Amniotic epithelial cell (primary cell): ENCODE measurements at places on chromosomes 16 and 17.

GRCh38 chr17:43547659-43548256, 1.6 kb upstream of the ETV4 start:
- no peak for DNase-seq

DNA sequence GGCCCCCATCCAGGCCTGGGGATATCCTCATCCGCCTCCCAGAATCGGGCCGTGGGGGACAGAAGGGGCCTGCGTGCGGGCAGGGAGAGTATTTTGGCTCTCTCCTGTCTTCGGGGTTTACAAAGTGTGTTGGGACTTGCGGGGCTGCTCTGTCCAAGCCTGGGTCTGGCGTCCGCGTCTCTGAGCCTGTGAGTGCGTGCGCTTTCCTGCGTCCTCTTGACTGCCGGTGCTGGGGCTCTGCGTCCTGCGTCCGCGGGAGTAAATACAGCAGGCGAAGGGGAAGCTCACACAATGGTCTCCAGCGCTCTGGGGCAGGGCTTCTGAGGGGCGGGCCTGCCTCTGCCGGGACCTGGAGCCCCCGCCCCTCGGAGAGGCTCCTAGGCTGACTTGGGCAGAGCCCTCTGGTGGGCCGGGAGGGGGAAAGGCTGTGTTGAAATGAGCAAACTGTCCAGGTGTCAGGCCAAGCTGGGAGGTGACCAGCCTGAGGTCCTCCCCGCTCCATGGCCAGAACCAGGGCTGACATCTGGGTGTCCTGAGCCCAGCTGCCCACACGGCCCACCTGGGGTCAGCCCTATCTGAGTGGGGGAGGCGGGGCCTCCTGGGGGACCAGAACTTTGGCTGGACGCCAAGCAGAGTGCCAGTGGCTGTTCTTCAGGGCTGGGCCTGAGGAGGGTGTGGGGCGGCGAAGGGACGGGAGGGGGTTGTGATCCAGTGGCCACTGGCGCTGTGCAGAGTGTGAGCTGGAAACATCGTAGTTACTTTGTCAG, 233.6 kb downstream of the SEC14L1 start:
- DNase-seq, result peak; percentile 81

DNA sequence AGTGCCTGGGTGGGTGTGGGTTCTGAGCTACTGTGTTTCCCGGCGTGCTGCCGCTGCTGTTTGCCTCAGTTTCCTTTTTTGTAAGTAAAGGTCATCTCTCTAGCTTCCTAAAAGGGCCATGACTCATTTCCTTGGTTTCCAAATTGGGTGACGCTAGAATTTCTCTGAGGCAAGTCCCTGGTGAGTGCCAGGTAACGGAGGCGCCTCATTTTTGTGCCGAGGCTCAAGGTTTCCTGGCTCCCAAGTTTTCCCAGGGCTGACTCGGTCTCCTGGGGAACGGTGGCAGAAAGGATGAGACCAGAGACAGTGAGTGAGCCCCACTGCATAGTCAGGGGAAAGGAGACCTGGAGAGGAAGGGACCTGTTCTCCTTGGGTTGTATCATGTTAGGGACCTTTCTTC, 20.3 kb downstream of the MSI2 start:
- DNase-seq, result no peak

- no peak for DNase-seq
These were observed 19.9 kb upstream of the WDR45B start for GRCh38 chr17:82668024-82668630.

DNA sequence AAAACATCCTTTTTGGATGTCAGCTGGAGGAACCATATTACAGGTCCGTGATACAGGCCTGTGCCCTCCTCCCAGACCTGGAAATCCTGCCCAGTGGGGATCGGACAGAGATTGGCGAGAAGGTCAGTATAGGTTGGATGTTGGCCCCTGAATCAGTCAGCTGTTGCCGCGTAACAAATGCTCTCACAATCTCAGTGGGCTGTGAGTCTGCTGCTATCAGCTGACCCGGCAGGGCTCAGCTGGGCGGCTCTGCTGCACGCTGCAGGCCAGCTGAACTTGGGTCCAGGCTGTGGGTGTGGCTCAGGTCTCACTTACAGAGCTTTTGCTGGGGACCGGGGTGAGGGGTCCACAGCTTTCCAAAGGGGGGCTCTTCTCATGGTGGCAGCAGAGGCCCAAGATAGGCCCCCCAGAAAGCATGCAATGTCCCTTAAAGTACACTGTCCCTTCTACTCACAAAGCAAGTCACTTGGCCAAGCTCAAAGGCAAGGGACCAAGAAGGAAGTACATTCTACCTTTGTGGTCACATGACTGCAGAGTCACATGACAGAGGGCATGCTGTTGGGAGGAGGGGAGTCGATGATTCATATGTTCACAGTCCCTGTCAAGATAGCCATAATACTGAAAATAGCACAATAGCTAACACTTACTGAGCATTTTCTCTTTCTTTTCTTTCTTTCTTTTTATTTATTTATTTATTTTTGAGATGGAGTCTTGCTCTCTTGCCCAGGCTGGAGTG, 134.2 kb downstream of the ABCC1 start:
- DNase-seq, result peak; percentile 27

DNA sequence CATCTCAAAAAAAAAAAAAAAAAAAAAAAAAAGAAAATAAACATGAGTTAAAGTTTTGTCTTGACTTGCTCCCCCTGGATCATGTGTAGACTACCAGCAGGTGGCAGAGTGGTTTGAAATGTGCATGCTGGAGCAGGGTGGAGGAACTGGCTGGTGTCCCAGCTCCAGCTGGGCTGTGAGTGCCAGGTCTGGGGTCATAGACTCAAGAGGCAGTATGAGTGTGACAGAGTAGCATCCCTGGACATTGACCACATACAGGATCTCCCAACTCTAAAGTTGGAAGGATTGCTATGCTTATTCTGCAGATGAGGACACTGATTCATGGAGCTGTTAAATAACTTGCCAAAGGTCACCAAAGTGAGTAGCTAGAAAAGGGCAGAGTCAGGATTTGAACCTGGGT, 198.0 kb upstream of the MPHOSPH6 start:
- DNase-seq, result no peak

- DNase-seq, result peak; percentile 53
These were observed 2.0 kb upstream of the KRT38 start for GRCh38 chr17:41442739-41443138.

DNA sequence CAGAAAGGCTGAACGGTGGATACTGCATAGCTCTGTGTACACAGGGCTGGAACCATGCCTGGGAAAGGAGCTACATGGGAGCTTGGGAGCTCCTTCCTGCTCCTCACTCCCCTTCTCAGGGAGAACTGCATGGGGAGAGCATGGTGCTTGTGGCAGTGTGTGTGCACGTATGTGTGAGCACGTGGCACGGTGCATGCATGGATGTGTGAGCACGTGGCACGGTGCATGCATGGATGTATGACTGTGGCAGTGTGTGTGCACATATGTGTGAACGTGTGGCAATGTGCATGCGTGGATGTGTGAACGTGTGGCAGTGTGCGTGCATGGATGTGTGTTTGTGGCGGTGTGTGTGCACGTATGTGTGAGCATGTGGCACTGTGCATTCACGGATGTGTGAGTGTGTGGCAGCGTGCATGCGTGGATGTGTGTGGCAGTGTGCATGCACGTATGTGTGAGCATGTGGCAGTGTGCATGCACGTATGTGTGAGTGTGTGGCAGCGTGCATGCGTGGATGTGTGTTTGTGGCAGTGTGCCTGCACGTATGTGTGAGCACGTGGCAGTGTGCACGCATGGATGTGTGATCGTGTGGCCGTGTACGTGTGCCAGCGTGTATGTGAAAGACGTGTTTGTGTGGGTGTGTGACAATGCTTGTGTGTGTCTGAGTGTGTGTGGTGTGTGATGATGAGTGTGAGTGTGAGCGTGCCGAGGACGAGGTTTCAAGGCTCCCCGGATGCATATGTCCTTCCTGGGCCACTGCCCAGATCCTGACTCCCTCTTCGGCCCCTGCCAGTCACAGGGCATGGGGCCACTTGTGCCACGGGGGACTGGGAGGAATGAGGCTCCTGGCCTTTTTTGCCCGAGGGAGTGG, 52.4 kb upstream of the JPH3 start:
- DNase-seq, result no peak

DNA sequence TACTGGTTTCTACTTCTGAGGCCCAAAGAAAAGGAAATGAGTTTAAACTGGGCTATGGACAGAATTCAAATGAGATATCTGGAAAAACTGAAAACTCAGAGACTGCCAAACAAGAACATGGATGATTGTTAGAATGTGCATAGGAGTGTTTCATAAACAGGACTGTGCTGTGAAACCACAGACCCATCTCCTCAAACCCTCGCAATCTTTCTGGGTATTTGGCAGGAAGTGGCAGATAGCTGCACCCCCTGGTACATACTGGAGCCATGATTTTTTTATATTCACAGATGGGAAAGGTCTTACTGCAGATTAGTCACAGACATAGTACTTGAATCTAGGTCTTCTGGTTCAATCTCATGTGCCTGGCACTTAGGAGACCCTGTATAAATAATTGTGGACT, 145.0 kb downstream of the CCDC182 start:
- DNase-seq, result peak; percentile 81

- peak; percentile 27 for DNase-seq
These were observed 381.6 kb upstream of the ASIC2 start for GRCh38 chr17:33674685-33675084.

- no peak for DNase-seq
These were observed 41.6 kb downstream of the CCDC42 start for GRCh38 chr17:8703001-8703400.

DNA sequence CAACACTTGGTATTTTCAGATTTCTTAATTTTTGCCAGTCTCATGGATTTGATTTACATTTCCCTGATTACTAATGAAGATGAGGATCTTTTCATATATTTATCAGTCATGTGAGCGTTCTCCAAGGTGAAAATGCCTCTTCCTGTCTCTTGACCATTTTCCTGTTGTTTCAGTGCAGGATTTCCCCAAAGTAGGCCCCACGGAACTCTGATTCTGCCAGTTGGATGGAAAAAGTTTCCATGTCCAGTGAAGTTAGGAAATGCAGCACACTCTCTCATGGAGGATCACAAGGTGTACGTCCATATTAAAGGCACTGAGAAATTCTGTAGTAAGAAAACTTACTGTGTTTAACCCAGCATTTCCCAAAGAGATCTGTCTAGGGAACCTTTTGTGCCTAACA, 16.5 kb upstream of the LIMD2 start:
- DNase-seq, result no peak

DNA sequence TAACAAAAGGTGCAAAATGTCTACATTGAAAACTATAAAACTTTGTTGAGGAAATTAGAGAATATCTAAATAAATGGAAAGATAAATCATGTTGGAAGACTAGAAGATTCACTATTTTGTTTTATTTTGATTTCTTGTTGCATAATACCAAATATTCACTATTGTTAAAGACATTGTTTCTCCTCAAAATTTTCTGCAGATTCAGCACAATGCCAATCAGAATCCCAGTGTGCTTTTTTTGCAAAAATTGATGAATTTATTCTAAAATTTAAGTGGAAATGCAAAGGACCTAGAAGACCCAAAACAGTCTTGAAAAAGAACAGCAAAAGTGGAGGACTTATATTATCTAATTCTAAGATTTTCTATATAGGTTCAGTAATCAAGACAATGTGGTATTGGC, 40.4 kb downstream of the TTLL6 start:
- no peak for DNase-seq

DNA sequence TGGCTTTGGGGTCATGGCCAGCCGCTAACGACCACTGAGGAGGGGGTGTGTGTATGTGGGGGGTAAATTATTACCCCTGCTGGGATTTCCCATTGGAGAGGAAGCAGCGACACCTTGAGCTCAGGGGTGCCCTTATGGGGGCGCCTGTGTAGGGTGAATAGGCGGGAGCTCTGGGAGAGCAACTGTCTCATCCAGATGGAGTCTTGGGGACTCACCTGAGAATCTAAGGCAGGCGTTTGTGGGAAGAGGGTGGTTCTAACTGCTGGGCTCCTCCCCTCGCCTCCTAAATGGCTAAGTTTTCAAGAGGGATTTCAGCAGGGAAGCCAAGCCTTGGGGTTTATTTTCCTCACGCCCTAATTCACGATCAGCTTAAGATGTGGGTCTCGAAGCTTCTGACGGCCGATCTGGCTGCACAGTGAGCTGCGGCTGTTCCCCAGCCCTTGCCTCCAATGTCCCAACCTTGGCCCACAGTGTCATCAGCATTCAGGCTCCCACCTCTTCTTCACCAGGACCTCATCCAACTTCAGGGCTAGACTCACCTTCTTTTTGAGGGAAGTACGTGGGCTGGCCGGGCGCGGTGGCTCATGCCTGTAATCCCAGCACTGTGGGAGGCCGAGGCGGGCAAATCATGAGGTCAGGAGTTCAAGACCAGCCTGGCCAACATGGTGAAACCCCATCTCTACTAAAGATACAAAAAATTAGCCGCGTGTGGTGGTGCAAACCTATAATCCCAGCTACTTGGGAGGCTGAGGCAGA, 136.9 kb upstream of the EEF2KMT start:
- DNase-seq, result no peak

DNA sequence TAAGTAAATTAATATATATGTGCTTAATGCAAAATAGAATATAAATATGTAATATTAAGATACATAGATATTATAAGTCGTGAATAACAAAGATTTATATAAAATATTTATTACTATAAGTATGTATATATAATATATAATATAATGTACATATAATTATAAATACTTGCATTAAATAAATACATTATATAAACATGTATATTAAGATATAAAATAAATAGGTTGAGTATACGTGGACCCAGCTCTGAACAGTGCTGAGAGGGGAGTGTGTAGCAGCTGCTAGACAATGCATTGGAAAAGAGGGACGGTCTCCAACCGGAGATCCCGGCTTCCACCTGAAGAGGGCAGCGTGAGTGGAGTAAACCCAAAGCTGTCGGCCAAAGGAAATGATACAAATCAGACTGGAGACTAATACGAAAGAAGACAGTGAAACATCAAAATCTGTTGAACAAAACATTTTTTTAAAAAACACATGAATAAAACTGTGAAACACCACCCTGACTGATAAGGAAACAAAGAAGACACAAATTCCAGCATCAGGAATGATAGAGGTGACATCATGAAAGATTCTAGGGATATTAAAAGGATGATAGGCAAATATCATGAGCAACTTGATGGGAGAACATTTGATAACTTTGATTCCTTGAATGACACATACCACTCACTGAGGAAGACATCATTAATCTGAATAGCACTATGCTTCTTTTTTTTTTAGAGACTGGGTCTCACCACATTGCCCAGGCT, 125.4 kb upstream of the CHMP6 start:
- peak; percentile 49 for DNase-seq

- DNase-seq, result no peak
These were observed 6.5 kb upstream of the DHX40 start for GRCh38 chr17:59558953-59559352.
